ENCODE measurements at places on chromosomes 6 and 20. TPM values are rescaled to one million over a fixed set of nuclear protein-coding genes. Genes with fewer than 3 reads are reported as not detected.

DNA sequence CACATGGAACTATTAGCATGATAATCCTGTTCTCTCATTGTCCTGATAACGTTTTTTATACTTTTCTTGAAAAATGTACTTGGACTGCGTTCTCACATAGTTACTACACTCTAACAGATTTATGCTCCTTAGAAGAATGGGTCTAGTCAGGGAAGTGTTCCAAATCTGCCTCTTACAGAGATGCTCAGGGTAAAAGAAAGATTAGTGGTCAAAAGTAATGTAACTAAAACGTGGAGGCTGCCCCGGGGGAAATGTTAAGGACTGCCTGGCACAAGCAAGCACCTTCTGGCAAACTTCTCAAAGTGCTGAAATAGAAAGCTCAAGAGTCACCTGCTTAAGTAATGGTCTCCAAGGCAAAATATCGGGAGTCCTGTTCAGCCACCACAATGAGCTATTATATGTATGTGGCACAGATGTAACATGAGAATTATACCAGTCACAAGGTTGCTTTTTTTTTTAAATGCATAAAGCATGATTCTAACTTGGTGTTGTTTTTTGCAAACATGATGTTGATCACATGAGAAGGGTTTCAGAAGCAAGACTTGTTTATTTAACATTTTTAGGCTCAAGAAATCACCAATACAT, 244.5 kb upstream of the JARID2 start:
- DNase-seq = no peak
- H3K27me3 ChIP-seq = no peaks in the 10 kb centered on the region
- H3K4me3 ChIP-seq = no peak overlapping the region

The GRM4 gene
- 0.09 TPM for total RNA-seq

DNA sequence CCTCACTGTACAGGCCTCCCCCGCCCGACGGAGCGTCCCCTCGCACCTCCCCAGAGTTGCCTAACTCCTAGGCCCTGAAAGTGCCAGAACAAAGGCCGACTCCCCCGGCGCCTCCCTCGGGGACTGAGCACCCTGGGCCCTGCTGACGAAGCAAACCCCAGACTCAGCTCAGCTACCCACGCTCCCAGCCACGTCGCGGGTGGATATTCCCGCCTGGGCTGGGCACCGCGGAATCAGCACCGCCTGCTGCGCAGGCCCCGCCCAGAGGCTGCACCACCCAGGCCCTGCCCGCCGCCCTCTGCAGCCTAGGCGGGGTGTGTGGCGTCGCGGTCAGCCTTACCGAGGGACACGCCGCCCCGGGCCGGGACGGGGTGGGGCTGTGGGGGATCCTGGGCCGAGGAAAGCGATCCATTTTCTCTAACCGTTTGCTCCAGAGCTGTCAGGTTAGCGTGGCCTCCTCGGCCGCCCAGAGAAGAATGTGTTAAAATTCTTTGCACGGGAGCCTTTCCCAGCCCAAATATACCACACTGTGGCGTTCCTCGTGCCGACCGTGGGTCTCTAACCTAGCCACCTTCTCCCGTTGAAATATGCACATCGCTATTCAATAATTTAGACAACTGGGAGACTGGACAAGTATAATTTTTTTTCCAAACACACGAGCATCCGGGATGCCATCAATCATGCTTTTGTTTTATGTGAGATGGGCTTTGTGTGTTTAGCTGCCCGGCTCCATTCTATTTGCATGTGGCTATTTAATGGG, 31.4 kb downstream of the TFAP2A start:
- no peak overlapping the region for H3K4me3 ChIP-seq
- H3K4me1 ChIP-seq = peaks cover 16% of the 10 kb centered on the region
- H3K27me3 ChIP-seq = peaks cover 100% of the 10 kb centered on the region
- H3K36me3 ChIP-seq = no peaks in the 10 kb centered on the region

GRCh38 chr6:26403893-26404292, 1.8 kb downstream of the BTN3A1 start:
- no peaks in the 10 kb centered on the region for H3K27me3 ChIP-seq
- H3K27ac ChIP-seq = no peak overlapping the region
- H3K4me3 ChIP-seq = peak overlapping the region; percentile 59
- H3K4me1 ChIP-seq = peaks cover 60% of the 10 kb centered on the region

GRCh38 chr6:14690120-14691056, 555.5 kb upstream of the JARID2 start:
- H3K36me3 ChIP-seq = no peaks in the 10 kb centered on the region
- H3K4me1 ChIP-seq = no peaks in the 10 kb centered on the region
- no peak overlapping the region for H3K4me3 ChIP-seq
- H3K27ac ChIP-seq = no peak overlapping the region

- no peak overlapping the region for H3K27ac ChIP-seq
- H3K36me3 ChIP-seq = no peaks in the 10 kb centered on the region
- DNase-seq = no peak
- H3K27me3 ChIP-seq = no peaks in the 10 kb centered on the region
- no peaks in the 10 kb centered on the region for H3K4me1 ChIP-seq
Observed at GRCh38 chr6:131053546-131054240, 9.4 kb downstream of the EPB41L2 start.

The SPTLC3 gene
- total RNA-seq = 4.2 TPM

DNA sequence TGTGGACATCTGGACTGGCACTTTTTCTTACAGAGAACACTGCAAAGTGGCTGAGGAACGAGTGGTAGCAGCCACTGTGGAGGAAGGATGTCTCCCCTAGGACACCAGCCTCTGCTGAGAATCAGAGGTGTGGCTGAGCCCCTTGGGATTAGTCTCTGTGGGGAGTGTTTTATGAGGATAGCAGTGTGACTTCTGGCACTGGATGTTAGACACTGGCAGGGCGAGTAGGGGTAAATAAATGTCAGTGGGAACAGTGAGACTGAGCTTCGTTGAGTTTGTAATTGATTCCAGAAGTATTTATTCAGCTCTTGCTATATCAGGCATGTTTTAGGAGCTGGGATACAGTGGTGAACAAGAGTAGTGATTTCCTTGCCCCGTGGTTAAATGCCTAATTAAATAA, 124.0 kb downstream of the JARID2 start:
- no peaks in the 10 kb centered on the region for H3K36me3 ChIP-seq
- no peaks in the 10 kb centered on the region for H3K27me3 ChIP-seq
- DNase-seq = no peak
- no peak overlapping the region for H3K4me3 ChIP-seq
- no peak overlapping the region for H3K27ac ChIP-seq

DNA sequence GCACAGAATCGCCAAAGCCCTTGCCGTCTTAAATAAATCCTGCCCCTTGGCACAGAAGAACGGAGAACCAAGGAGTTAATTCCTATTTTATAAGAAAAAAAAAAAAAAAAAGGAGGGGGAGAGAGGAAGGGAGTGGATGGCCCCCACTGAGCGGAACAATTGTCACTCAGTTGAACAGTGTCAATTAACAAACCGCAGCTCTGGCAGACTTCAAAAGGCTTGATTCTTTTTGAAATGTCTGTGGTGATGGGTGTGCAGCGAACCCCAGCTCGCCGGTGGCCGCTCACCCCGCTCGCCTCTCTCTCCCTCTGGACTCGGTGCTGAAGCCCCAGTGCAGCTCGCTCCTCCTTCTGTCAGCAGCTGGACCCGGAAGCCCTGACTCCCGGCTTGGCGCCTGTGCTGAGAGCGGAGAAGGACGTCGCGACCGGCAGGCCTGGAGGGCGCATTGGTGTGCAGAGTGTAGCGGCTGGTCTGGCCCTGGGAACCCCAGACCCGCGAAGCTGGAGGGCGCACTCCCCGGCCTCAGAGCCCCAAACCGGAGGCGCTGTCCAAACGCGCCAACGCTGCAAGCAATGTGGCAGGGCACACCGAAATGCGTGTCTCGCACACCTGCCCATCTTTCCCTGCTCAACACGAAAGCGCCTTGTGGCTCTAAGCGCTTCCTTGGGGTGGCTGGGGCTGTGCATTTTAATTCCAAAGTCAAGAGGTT, 3.4 kb downstream of the LINC00237 start:
- DNase-seq = peak; percentile 84
- H3K4me1 ChIP-seq = peaks cover 33% of the 10 kb centered on the region
- peak overlapping the region; percentile 74 for H3K27ac ChIP-seq
- no peaks in the 10 kb centered on the region for H3K36me3 ChIP-seq

The RBBP8NL gene
- not detected for total RNA-seq

DNA sequence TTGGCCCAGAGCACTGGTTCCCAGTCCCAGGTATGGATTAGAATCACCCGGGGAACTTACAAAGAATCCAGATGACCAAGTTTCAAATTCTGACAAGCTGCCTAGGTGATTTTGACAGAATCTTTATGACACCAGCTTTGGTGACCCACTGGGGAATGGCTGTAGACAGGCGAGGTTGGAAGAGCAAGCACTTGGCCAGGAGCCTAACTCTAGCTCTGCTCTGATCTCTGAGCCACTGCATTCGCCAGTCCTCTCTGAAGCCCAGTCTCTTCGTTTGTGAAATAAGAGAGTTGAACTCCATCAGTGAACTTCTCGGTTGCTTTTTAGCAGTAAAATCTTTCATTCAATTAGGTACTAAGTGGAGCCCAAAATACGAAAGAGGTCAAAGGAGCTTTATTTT, 161.2 kb downstream of the VEGFA start:
- peaks cover 10% of the 10 kb centered on the region for H3K4me1 ChIP-seq
- peak; percentile 19 for DNase-seq
- H3K36me3 ChIP-seq = no peaks in the 10 kb centered on the region
- H3K27ac ChIP-seq = no peak overlapping the region

The TMEM74B gene
- total RNA-seq = 0.49 TPM

DNA sequence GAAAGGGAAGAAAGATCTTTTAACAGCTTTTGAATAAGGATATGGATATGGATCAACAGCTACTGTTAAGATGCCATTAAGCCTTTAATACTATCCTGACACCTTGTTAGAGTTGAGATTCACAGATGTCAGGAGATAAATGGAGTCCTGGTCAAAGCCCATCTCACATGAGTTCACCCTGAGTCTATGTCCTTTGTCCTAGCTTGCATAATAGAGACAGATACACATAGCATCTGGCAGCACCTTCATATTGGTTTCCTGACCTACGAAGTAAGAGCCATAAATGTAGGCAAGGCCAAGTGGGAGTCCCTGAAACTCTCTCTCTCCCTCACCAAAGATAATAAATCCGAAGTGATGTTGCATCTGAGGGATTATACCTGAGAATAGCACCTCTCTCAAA, 79.1 kb upstream of the F13A1 start:
- no peak overlapping the region for H3K27ac ChIP-seq
- H3K4me3 ChIP-seq = no peak overlapping the region
- no peak for DNase-seq

DNA sequence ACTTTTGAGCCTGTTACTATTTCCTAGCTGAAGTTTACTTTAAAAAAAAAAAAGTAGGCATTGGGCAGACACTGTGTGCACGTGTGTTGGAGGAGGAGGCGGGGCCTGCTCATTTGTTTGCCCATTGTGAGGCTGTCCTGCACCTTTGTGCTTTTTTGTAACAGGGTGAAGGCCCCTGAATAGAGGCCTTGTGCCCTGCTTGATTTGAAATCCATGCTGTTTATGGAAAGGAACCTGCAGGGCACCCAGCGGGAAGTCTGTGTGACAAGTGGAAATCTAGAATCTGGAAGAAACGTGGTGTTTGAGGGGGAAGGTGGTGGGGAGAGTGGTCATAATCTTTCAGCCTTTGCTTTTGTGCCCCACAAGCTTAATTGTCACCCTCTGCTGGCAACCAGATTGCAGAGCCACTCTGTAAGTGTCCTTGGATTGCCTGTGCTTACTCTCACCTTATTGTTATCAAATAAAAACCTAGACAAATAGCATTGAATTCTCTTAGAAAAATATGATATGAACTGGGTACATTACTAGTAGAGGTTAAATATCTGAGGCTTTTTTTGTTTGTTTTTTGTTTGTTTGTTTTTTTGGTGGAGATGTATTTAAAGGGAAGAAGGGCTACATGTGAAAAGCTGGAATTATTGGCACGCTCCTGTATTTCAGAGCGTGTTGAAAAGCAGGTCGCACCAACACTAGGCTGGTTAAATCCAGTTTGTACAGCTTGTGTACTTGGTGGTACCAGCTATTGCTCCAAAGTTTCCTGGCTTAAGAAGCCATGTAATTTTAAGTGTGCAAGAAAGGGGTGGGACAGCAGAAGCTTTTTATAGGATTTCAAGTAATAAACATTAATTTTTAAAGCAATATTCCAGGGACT, 156.3 kb downstream of the ARID1B start:
- H3K4me3 ChIP-seq = no peak overlapping the region
- DNase-seq = no peak
- peaks cover 3% of the 10 kb centered on the region for H3K36me3 ChIP-seq
- peaks cover 14% of the 10 kb centered on the region for H3K4me1 ChIP-seq
- H3K27ac ChIP-seq = no peak overlapping the region
- H3K27me3 ChIP-seq = no peaks in the 10 kb centered on the region

The SLCO4A1 gene
- total RNA-seq = 6.9 TPM

DNA sequence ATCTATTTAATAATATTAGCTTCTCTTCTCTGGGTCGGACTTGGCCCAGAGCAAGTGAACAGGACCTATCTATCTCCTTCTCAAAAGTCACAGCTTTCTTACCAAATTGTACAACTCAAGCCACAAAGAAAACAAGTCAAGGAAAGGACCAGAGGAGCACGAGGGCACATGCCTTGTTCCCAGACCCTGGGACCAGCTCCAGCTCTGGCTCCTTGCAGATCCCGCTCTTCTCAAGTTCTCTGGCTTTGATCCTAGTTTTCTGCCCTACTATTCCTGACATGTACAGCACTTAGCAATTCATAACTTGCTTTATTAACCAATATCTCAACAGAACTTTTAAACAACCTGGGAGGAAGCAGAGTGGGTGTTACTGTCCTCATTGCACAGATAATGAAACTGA, 185.9 kb downstream of the ESR1 start:
- H3K27ac ChIP-seq = no peak overlapping the region
- H3K4me1 ChIP-seq = no peaks in the 10 kb centered on the region
- H3K36me3 ChIP-seq = no peaks in the 10 kb centered on the region

GRCh38 chr20:31581391-31581790, 23.7 kb upstream of the ID1 start:
- no peaks in the 10 kb centered on the region for H3K36me3 ChIP-seq
- no peak overlapping the region for H3K4me3 ChIP-seq
- H3K27ac ChIP-seq = no peak overlapping the region
- no peak for DNase-seq

- peak overlapping the region; percentile 98 for H3K4me3 ChIP-seq
- H3K27ac ChIP-seq = peak overlapping the region; percentile 89
- DNase-seq = peak; percentile 86
- H3K4me1 ChIP-seq = peaks cover 59% of the 10 kb centered on the region
- peaks cover 66% of the 10 kb centered on the region for H3K36me3 ChIP-seq
Observed at GRCh38 chr20:63708301-63709148, 686 bp downstream of the ZGPAT start.

- peaks cover 41% of the 10 kb centered on the region for H3K4me1 ChIP-seq
- H3K27ac ChIP-seq = no peak overlapping the region
- no peak for DNase-seq
- no peaks in the 10 kb centered on the region for H3K36me3 ChIP-seq
- peaks cover 26% of the 10 kb centered on the region for H3K27me3 ChIP-seq
Observed at GRCh38 chr6:69871107-69871506, 4.8 kb downstream of the COL19A1 start.

- no peak for DNase-seq
- H3K4me1 ChIP-seq = peaks cover 39% of the 10 kb centered on the region
- H3K27me3 ChIP-seq = peaks cover 12% of the 10 kb centered on the region
- no peak overlapping the region for H3K4me3 ChIP-seq
Observed at GRCh38 chr20:24954151-24954550, 5.1 kb downstream of the CST7 start.

DNA sequence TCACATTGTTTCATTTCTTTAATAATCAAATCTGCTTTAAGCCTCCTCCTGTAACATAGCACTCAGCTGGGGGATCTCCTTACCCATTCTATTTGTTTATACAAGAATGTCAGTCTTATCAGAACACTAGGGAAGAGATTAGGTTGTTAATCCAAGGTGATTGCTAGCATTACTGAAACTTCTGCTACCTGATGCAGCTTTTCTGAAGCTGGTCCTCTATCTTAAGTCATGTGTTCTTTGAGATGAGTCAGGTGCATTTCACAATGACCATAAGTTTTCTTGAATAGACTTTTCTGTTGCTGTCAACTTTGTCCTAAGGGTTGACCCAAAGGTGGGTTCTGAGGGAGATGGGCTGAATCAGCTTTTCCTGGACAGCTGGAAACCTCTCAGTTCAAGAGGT, 60.7 kb upstream of the SYNCRIP start:
- no peak overlapping the region for H3K4me3 ChIP-seq
- no peaks in the 10 kb centered on the region for H3K4me1 ChIP-seq
